ENCODE measurements at places on chromosomes 5 and 9. TPM values are rescaled to one million over a fixed set of nuclear protein-coding genes. Genes with fewer than 3 reads are reported as not detected.

GRCh38 chr5:84383816-84384603 is 670 bp downstream of the EDIL3 start:
- peak; percentile 68 for DNase-seq
- H3K27me3 ChIP-seq = peaks cover 25% of the 10 kb centered on the region
- peaks cover 27% of the 10 kb centered on the region for H3K4me1 ChIP-seq
- H3K4me3 ChIP-seq = peak overlapping the region; percentile 67
- no peaks in the 10 kb centered on the region for H3K36me3 ChIP-seq

The CCDC69 gene
- 2.4 TPM for total RNA-seq

The PGM5 gene
- total RNA-seq = 16.8 TPM

DNA sequence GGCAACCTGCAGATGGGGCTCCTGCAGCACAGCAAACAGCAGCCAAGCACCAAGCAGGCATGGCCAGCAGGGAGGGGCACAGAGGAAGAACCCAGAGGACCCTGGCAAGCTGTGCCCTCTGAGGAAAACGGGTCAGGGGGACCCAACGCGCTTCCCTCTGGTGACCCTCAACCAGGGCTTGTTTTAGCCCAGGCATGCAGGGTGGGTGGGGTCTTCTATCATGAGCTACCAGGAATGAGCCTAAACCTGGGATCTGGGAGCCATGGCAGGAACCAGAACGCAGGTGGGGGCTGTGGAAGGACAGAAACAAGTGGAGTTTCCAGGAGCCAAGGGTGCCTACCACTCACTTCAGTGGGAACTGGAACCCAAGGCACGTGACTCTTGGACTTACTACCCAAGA is 20.9 kb downstream of the IPPK start:
- peaks cover 58% of the 10 kb centered on the region for H3K36me3 ChIP-seq
- H3K27ac ChIP-seq = peak overlapping the region; percentile 0
- H3K27me3 ChIP-seq = no peaks in the 10 kb centered on the region
- DNase-seq = no peak

GRCh38 chr5:53089481-53089991 is 20.0 kb downstream of the MOCS2 start:
- H3K4me1 ChIP-seq = peaks cover 4% of the 10 kb centered on the region
- H3K4me3 ChIP-seq = no peak overlapping the region
- no peaks in the 10 kb centered on the region for H3K36me3 ChIP-seq
- H3K27ac ChIP-seq = peak overlapping the region; percentile 17
- no peaks in the 10 kb centered on the region for H3K27me3 ChIP-seq

The SPOCK1 gene
- 97.6 TPM for total RNA-seq

The TSTD2 gene
- total RNA-seq = 24.5 TPM

The PCDHGA6 gene
- total RNA-seq = 8.5 TPM

DNA sequence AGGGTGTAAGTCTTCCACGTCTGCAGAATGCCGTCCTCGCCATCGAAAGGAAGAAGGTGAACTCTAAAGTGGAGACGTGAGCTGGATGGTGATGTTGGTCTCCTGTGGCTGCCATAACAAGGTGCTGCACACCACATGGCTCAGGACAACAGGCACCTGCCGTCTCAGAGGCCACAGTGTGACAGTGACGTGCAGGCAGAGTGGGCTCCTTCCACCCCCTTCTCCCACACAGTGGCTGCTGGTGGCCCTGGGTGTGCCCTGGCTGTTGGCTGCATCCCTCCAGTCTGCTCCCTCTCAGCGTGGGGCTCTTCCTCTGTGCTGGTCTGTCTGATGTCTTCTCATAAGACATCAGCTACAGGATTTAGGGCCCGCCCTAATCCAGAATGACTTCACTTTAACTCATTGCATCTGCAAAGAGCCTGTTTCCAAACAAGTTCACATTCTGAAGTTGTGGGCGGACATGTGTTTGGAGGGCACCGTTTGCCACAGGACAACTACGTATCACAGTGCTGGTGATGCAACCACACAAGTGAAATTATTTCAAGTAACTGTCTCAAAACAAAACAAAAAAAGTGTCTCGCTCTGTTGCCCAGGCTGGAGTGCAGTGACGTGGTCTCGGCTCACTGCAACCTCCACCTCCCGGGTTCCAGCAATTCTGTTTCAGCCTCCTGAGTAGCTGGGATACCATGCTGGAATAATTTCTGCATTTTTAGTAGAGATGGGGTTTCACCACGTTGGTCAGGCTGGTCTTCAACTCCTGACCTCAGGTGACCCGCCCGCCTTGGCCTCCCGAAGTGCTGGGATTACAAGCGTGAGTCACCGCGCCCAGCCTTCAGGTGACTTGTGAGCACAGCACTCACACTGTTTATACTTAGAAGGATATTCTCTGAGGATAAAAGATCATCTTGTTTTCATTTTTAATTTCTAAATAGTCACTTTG is 31.2 kb upstream of the CLPTM1L start:
- H3K4me1 ChIP-seq = peaks cover 9% of the 10 kb centered on the region
- H3K36me3 ChIP-seq = no peaks in the 10 kb centered on the region
- H3K27ac ChIP-seq = no peak overlapping the region
- H3K27me3 ChIP-seq = peaks cover 5% of the 10 kb centered on the region
- DNase-seq = no peak

DNA sequence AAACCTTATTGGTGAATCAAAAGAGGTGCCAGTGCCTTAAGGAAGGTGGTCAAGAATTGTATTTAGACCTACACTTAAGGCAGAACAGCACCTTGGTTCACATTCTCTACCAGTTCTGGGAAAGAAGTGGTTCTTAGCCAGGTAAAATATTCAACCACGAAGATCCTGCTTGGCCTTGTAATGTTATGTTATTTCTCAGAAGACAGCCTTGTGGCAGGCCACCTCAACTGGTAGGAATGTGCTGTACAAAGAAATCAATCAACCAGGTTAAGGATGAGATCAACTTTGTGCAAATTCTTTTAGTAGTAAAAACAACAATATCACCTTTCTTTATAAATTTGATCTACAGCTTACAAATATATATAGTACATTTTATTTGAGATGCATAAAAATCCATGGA is 246.8 kb downstream of the ARRDC3 start:
- no peak for DNase-seq
- H3K4me1 ChIP-seq = no peaks in the 10 kb centered on the region
- no peak overlapping the region for H3K4me3 ChIP-seq
- H3K27me3 ChIP-seq = no peaks in the 10 kb centered on the region

The SLC1A3 gene
- total RNA-seq = 456 TPM

- no peaks in the 10 kb centered on the region for H3K4me1 ChIP-seq
- no peak overlapping the region for H3K4me3 ChIP-seq
- no peak overlapping the region for H3K27ac ChIP-seq
- no peak for DNase-seq
- H3K36me3 ChIP-seq = peaks cover 6% of the 10 kb centered on the region
Observed at GRCh38 chr9:95954940-95955339, 79.4 kb downstream of the ERCC6L2 start.

- no peaks in the 10 kb centered on the region for H3K36me3 ChIP-seq
- H3K4me1 ChIP-seq = no peaks in the 10 kb centered on the region
- peak; percentile 54 for DNase-seq
- H3K27ac ChIP-seq = no peak overlapping the region
- no peak overlapping the region for H3K4me3 ChIP-seq
Observed at GRCh38 chr5:67377631-67378030, 181.0 kb upstream of the CD180 start.

The SMIM33 gene
- total RNA-seq = not detected

The C7 gene
- total RNA-seq = 95.1 TPM

- no peaks in the 10 kb centered on the region for H3K4me1 ChIP-seq
- no peaks in the 10 kb centered on the region for H3K36me3 ChIP-seq
Observed at GRCh38 chr5:156963125-156963524, at the start of gene TIMD4. Gene TIMD4 (minus strand): TSS chr5:156963226. CDS start chr5:156963198, 28 bp downstream.

GRCh38 chr5:11273180-11273903 is 512.3 kb upstream of the DAP start:
- no peak for DNase-seq
- no peaks in the 10 kb centered on the region for H3K36me3 ChIP-seq
- peaks cover 4% of the 10 kb centered on the region for H3K4me1 ChIP-seq
- no peaks in the 10 kb centered on the region for H3K27me3 ChIP-seq
- no peak overlapping the region for H3K4me3 ChIP-seq

The ADAMTS2 gene
- total RNA-seq = 25.7 TPM

The ITK gene
- total RNA-seq = 0.50 TPM

DNA sequence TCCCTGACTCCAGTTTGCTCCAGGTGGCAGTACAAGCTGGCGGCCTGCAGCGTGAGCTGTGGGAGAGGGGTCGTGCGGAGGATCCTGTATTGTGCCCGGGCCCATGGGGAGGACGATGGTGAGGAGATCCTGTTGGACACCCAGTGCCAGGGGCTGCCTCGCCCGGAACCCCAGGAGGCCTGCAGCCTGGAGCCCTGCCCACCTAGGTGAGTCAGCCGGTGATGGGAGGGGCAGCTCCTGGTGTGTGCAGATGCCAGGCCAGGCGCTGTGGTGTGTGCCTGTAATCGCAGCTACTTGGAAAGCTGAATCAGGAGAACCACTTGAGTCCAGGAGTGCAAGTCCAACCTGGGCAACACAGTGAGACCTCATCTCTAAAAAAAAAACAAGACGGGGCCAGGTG is 10.0 kb upstream of the CACFD1 start:
- H3K27ac ChIP-seq = no peak overlapping the region
- H3K36me3 ChIP-seq = peaks cover 28% of the 10 kb centered on the region
- H3K4me3 ChIP-seq = no peak overlapping the region
- no peak for DNase-seq
- peaks cover 4% of the 10 kb centered on the region for H3K4me1 ChIP-seq

- H3K27ac ChIP-seq = no peak overlapping the region
- H3K4me1 ChIP-seq = peaks cover 22% of the 10 kb centered on the region
- peaks cover 6% of the 10 kb centered on the region for H3K36me3 ChIP-seq
- H3K4me3 ChIP-seq = no peak overlapping the region
Observed at GRCh38 chr5:78633700-78634099, 14.9 kb downstream of the LHFPL2 start.

The CEL gene
- total RNA-seq = 1.2 TPM

The GFPT2 gene
- total RNA-seq = 29.1 TPM

- no peak overlapping the region for H3K4me3 ChIP-seq
- H3K4me1 ChIP-seq = peaks cover 54% of the 10 kb centered on the region
- peak overlapping the region; percentile 47 for H3K27ac ChIP-seq
- no peaks in the 10 kb centered on the region for H3K36me3 ChIP-seq
- no peak for DNase-seq
Observed at GRCh38 chr9:114157516-114158176, 2.3 kb downstream of the COL27A1 start.

GRCh38 chr9:124440786-124441185 is 9.5 kb upstream of the ADGRD2 start:
- no peak for DNase-seq
- H3K4me1 ChIP-seq = no peaks in the 10 kb centered on the region
- H3K36me3 ChIP-seq = no peaks in the 10 kb centered on the region
- H3K4me3 ChIP-seq = no peak overlapping the region

The PTGES gene
- total RNA-seq = 9.3 TPM

DNA sequence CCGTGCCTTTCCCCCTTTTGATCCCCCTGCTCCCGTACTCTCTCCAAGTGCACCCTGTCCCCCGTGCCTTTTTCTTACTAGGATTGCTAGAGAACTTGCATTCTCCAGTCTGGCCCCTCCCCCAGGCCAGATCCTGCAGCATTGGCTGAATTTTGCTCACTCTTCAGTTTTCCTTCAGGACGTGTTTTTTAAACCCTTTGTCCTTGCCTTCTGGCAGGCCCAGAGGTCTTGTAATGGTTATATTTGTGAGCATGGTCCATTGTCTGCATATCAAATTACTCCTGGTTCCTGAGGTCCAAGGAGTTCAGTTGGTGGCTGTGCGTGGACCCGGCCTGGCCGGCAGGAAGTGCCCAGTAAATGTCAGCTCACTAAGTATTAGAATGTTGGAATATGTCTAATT is 606 bp downstream of the TBC1D13 start:
- peaks cover 29% of the 10 kb centered on the region for H3K36me3 ChIP-seq
- no peaks in the 10 kb centered on the region for H3K27me3 ChIP-seq
- H3K4me3 ChIP-seq = peak overlapping the region; percentile 92

GRCh38 chr5:36135988-36136387 is 15.7 kb downstream of the LMBRD2 start:
- no peak for DNase-seq
- H3K36me3 ChIP-seq = peaks cover 18% of the 10 kb centered on the region
- no peaks in the 10 kb centered on the region for H3K27me3 ChIP-seq
- no peaks in the 10 kb centered on the region for H3K4me1 ChIP-seq
- H3K4me3 ChIP-seq = no peak overlapping the region

DNA sequence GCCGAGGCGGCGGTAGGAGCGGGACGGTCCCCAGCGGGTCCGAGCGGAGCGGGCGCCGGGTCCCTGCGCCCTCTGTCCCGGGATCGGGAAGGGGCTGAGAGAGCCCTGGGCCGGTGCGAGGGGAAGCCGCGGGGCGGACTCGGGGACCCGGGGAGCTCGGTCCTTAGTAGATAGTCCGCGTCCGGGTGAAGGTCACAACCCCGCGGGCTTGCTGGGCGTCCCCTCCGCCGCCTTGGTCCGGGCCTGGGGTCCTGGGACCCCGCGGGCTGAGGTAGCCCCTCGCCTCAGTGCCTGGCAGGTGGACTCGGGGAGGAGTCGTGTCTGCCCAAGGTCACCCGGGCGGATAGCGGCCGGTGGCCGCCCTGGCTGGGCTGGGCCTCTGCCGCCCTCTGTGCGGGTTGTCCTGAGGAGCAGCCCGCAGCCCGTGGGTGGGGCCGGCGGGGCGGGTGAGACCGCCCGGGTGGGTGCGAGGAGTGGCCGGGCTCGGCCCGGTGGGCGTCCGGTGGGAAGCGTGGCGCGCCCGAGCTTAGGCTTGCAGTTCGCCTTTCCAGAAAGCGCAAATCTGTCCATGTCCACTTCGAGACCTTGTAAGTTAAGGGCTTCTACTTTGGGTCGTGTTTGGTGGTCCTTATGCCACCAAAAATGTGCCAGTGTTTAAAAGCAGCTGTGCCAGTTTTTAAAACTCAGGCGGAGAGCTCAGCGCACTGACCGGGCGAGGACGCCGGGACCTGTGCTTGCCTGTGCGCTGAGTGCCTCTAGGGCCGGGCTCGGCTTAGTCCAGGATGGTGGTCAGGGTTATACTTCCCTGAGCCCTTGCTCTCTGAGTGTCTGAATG is 554 bp downstream of the SDHA start:
- peak; percentile 6 for DNase-seq
- H3K27me3 ChIP-seq = no peaks in the 10 kb centered on the region
- H3K4me3 ChIP-seq = peak overlapping the region; percentile 68
- H3K4me1 ChIP-seq = peaks cover 10% of the 10 kb centered on the region
- H3K36me3 ChIP-seq = peaks cover 8% of the 10 kb centered on the region

DNA sequence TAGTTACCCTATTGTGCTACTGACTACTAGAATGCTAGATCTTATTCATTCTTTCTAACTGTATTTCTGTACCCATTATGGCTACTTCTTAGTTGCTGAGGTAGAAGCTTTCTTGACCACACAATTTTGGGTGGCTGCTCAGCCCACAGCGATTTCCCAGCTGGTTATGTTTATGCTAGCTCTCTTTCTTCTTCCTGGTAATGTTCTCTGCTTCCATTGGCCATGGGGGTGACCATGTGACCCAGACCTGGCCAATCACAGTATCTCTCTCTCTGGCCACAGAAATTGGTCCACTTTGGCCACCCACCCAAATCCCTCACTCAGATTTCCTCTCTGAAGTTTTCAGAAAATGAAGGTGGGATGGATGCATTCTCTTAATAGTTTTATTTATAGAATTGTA is 427.9 kb upstream of the CLINT1 start:
- H3K36me3 ChIP-seq = no peaks in the 10 kb centered on the region
- no peaks in the 10 kb centered on the region for H3K4me1 ChIP-seq
- H3K27ac ChIP-seq = no peak overlapping the region
